D341Med (cell line): ENCODE measurements at places on chromosomes 2 and 18.

DNA sequence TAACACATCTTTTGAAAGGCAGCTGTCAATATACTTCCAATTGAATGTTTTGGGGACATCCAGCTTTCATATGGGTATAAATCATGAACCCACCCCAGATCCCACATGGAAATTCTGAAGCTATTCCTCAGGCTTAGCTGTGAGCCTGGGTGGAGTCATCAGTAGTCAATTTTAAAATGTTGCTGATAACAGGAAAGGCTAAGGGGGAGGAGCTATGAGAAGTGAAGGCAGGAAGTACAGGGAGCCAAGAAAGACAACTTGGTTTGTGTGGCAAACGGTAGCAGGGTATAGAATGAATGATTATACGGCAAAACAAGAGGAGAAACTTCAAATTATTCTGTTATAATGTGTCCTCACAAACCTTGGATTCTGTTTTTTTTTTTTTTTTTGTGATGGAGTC, 108.6 kb downstream of the QPCT start:
- no peak for DNase-seq

DNA sequence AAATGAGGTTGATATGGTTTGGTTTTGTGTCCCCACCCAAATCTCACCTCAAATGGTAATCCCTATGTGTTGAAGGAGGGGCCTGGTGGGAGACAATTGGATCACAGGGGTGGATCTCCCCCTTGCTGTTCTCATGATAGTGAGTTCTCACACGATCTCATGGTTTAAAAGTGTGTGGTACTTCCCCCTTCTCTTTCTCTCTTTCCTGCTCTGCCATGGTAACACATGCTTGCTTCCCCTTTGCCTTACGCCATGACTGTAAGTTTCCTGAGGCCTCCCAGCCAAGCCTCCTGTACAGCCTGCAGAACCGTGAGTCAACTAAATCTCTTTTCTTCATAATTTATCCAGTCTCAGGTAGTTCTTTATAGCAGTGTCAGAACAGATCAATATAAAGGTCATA, 24.7 kb upstream of the FAM124B start:
- no peak for DNase-seq

DNA sequence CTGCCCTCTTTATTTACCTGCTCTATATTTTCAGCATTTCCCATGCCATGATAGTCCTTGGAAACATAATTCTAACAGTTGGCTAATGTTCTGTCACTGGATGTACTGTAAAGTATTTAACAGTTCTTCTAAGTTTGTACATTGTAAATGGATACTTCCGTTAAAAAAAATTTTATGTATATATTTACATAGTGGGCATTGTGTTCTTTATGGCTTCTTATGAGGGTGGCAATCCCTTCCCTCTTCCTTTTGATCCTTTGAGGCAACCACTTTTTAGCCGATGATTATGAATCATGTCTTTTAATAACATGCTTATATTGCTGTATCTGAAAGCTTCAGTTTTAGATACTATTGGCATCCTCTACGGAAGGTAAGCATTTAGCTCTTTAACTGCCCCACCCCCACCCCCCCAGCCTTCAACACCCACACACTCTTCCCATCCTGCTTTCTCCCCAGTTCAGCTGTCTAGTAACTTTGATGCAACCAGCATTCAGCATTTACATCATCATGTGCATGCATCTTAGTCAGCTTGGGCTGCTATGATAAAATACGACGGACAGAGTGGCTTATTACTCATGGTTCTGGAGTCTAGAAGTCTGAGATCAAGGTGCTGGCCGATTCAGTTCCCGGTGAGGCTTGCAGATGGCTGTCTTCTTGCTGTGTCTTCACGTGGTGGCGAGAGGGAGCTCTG, 21.0 kb upstream of the EDAR start:
- no peak for DNase-seq

- no peak for DNase-seq
These were observed 80.4 kb upstream of the MGAT5 start for GRCh38 chr2:134173338-134174016.

DNA sequence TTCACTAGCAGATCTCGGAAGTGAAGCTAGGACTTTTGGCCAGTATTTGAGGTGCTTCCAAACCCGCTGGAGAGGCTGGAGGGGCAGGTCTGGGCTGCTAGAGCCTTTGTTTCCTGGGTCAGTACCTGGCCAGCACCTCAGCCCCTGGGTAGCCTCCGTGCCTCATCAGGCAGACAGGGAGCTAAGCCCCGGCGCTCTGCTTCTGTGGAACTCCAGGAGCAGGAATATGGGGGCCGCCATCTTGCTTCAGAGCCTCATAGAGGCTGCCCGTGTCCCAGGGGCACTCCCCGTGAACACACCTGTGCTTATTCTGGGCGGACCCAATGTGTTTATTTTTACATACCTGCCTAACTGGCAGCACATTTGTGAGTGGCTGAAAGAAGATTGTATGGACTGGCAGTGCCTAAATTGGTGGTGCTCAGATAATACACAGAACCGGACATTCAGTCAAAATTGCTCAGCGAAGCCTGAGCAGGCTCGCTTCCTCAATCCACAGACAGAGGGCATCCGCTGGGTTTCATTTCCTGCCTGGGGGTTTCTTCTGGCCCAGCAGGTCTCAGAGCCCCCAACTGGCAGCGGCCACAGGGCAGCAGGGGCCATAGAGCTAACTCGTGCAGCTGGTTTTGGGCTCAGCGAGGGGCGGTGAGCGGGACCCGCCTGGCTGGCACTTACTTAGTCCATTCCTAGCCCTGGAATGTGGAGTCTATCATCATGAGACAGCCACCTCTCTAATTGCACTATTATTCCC, 176.8 kb upstream of the ALKAL2 start:
- no peak for DNase-seq

DNA sequence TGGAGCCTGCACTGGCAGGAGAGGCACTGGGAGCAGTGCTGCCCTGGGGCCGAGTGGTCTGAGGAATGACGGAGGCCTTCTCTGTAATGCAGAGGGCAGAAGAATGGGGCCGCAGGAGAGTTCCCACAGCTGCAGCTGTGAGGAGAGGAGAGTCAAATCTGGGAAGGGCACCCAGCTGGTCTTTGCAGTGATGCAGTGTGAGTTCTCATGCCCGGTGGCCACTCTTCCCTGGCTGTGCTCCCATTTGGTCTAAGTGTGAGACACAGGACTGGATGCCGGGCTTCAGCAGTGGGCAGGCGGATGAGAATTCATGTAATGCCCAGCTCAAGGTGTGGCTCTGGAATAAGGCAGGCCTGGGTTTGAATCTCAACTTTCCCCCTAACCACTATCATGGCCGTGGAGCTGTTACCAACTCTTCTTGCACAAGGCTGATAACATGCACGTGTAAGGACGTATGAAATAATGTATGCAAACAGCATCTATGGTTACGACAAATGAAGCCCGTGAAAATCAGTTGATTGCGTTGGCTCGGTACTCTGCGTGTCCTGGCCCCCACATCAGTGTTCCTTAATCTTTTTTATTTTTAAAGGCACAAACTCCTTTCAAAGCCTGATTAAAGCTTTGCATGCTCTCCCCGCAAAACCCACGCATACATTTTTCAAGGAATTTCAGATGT, 71.6 kb downstream of the ACKR3 start:
- no peak for DNase-seq

- no peak for DNase-seq
These were observed 132.9 kb downstream of the FTCDNL1 start for GRCh38 chr2:199718074-199718473.
